ENCODE measurements at places on chromosomes 3 and 15. TPM values are rescaled to one million over a fixed set of nuclear protein-coding genes. Genes with fewer than 3 reads are reported as not detected.

Gene TUBGCP5
- polyA plus RNA-seq: 27.3 TPM

Gene POLQ
- 6.8 TPM for polyA plus RNA-seq

Gene SNX22
- polyA plus RNA-seq: 1.1 TPM

Gene CCR9
- polyA plus RNA-seq: not detected

Gene MYO5C
- 20.8 TPM for polyA plus RNA-seq

Gene TMEM207
- 22.3 TPM for polyA plus RNA-seq

Gene ZNF717
- 16.3 TPM for polyA plus RNA-seq

Gene GOLGA8T
- polyA plus RNA-seq: 0.75 TPM

Gene FBXL22
- 1.6 TPM for polyA plus RNA-seq

Gene MCF2L2
- polyA plus RNA-seq: 0.37 TPM

Gene LXN
- polyA plus RNA-seq: 38.1 TPM

Data from right renal cortex interstitium (tissue), 3 donors.